Activated T-cell treated with anti-CD3 and anti-CD28 coated beads, Interleukin-2, amount 50 U/mL, for 48 hours (primary cell): ENCODE measurements at places on chromosomes 1 and 21.
A peak's percentile ranks its signal among the peaks of the same experiment; 100 is the strongest.

- DNase-seq: no peak
These were observed 1404.4 kb upstream of the PRMT6 start for GRCh38 chr1:105652109-105652508.

DNA sequence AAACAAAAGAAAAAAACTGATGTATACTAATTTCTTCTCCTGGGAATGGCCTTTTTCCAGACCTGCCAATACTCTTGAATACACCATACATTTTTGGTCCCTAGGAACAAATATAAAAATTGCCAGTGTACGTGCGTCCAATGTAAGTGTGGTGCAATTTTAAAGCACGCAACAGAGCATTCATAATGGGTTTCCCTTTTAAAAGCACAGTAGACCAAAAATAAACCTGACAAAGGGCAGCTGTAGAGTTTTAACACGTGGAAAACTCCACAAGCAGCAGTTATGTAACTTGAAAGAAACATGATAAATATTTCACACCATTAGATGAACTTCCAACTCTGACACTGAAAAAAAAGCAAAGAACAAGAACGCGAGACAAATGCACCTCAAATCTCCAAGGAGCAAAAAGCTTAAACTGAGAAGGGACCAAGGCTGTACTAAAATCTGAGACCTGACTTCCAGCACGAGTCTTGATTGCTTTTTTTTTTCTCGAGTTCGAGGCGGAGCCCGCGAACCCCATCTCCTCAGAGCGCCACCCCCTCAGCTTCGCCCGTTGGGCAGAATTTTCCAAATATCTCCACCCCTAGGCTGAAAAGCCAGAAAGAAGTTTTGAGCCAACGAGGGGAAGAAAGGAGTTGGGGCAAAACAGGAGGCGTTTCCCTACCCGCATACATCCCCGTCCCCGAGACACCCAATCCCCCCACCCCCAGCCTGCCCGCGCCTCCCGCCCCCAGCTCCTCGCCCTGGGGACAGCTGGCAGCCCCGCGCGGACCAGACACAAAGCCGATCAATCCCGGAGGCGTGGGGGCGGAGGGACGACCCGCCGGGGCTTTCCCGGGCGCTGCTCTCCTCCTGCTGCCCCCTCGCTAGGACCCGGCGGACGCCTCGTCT lies at the start of gene JAM2:
JAM2 (plus strand) TSS at position 599 of the 891 bp plus-strand sequence. CDS start 564 bp downstream, outside the sequence.
- DNase-seq: peak; percentile 45

DNA sequence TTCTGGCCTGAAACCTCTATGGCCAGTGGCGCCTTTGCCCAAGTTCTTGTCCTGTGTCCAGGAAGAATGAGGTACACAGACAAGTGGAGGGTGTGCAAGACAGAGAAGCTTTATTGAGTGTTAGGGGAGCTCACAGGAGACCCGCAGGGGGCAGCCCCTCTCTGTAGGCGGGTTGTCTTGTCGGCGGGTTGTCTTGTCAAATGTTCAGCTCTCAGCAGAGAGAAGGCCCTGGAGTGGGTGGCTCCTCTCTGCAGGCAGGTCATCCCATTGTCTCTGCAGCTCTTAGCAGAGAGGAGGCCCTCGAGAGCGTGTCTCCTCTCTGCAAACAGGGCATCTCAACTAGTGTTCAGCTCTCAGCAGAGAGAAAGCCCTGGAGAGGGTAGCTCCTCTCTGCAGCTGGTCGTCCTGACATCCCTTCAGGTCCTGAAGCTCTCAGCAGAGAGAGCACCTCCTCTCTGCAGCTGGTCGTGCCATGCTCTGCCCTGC lies 11.0 kb downstream of the COL6A2 start:
- DNase-seq: no peak

DNA sequence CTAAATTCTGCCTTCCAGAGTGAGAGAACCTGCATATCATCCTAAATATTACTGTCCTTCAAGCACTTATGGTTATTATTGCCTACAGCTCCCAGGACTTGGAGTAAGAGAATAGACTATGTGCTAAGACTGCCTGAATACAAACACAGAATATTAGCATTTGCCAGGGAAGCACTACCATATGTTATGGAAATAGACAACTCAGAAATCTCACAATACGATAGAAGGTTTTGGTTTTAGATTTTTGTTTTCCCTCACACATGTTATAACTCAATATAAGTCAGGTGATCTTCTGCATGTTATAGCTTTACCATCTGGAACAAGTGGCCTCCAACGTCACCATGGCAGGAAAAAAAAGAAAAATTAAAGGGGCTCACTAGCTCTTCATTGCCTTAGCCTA lies 413.9 kb downstream of the LRRIQ3 start:
- no peak for DNase-seq

- DNase-seq: no peak
These were observed 3.8 kb downstream of the UTP25 start for GRCh38 chr1:209831615-209832014.

DNA sequence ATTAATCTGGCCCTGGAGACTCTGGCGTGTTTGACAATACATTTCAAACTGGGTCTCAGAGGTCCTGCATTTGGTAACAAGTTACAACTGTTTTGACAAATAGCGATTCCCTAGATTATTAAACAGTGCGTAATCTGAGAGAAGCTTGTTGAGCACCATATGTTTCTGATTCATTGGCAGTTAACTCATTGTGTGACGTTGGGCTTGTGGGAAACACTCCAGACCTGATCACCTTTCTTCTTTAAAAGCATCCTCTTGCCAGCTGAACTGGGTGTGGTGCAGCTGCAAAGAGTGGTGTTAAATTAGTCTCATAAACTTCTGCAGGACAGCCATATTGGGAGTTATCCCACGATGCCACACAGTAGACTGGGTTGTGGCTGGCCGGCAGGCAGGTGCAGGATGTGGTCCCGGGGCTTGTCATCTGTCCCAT lies 82.7 kb downstream of the CDC7 start:
- DNase-seq: no peak

- no peak for DNase-seq
These were observed 12.9 kb upstream of the DISC1 start for GRCh38 chr1:231613419-231614349.

DNA sequence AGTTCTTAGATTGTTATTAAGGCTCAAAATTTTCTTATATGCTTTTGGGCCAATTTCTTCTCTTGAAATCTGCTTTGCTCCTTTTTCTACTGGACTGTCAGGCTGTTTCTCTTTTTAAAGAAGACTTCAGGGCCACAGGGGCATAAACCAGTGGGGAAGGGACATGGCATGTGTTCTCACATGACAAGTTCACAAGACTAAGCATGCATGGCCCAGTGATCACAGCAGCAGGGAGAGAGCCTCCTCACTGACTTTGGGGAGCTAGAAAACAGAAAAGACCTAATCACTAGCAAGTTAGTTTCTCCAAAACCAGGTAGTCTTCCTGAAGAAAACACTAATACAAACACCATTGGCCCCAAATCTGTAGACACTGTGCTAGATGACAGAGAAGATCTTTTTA lies 64.8 kb downstream of the RAB3GAP2 start:
- DNase-seq: no peak

GRCh38 chr1:3359756-3360440 lies 94.6 kb upstream of the ARHGEF16 start:
- no peak for DNase-seq

- no peak for DNase-seq
These were observed 262.4 kb downstream of the ST6GALNAC3 start for GRCh38 chr1:76336931-76337371.

DNA sequence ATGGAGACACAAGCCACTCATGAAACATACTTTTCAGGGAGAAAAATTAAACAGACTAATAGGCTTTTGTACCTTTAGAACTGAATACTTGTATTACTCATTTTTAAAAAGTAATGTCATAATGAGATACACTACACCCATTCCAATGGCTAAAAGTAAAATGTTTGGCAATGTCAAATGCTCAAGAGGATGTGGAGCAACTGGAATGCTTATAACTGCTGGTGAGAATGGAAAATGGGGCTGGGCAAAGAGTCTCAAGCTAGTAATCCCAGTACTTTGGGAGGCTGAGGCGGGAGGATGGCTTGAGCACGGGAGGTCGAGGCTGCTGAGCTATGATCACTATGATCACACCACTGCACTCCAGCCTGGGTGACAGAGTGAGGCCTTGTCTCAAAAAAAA lies 86.3 kb downstream of the NKAIN1 start:
- DNase-seq: no peak

DNA sequence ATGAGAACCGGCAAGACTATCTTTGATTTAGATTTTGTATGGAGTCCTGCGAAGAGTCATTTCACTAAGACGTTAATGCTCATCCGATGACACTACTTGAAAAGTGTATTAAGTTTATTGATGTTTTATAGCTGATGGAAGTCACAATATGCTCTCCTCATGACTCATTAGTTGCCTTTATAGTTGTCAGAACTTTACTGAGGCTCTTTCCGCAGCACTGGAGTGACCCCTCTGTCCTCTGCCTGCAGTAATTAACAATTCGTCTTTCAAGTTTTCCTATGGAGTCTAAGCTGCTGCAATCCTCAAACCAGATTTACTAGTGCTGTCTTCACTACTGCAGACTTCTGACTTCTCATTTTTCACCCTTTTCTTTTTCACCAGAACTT lies 853 bp downstream of the USP16 start:
- no peak for DNase-seq

DNA sequence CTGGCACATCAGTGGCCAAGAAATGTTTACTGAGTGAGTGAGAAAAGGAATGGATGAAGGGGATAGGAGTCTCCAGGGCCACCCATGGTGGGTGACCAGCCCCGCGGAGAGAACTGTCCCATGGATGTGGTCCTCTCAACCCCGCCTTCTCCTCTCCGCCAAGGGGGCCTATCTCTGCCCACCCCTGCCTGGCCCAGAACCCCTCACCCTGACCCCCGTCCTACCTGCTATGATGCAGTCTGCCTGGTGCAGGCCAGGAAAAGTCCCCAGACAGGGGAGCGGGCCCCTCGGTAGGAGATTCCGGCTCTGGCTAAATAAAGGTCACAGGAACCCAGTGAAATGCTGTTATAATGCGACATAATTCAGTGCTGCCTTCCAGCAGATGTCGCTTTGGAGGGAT lies 107.6 kb downstream of the PTPRU start:
- no peak for DNase-seq
